ENCODE measurements at places on chromosomes 13 and 19.

- DNase-seq: no peak
Observed at GRCh38 chr13:73782450-73783449, 351.5 kb downstream of the KLF12 start.

DNA sequence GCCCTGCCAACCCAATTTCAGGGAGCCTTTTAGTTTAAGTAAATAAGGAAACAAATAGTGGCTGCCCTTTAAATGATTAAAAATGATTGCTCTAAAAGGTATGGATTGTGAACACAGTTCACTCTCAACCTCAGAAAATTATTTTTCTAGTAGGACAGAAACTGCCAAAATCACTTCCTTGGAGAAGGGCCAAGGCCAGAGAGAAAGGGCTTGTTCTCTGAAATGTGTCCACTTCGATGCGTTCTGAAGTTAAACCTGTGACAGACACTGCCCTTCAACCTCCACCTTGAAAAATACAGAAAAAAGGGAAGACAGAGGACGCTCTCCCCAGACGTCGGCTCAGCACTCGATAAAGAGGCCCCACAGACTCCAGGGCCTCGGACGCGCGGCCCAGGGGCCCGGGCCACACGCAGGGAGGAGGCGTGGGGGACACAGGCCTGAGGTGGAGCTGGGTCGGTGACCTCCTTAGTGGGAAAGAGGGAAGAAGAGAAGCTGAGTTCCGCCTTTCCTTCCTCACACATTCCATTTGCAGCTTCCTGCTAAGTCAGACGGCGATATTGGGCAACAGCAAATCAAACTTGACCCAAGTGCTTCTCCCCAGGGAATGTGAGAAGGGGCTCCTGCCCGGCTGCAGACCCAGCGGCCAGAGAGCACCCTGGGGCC, 63.6 kb downstream of the RASA3 start:
- DNase-seq: no peak

DNA sequence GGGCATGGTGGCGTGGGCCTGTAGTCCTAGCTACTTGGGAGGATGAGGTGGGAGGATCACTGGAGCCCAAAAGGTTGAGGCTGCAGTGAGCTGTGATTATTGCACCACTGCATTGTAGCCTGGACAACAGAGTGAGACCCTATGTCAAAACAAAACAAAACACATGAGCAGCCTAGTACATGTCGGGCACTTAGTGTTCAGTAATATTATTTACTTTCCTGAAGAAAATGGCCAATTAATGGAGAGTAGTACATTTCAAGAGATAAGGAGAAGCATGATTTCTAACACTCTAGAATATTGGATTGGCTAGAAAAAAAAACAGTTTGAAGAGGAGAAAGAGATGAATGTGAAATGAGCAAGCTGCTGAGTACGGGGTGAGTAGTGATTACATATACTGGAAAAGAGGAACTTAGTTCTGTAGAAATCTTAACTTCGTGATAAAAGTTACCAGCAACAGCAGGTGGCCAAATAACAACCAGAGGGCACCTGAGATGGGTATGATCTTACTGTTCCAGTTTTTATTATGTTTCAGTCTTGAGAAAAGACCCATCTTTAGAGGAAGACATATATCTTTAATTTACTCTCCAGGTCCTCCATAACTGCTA, 36.2 kb downstream of the SPATA13 start:
- DNase-seq: no peak

DNA sequence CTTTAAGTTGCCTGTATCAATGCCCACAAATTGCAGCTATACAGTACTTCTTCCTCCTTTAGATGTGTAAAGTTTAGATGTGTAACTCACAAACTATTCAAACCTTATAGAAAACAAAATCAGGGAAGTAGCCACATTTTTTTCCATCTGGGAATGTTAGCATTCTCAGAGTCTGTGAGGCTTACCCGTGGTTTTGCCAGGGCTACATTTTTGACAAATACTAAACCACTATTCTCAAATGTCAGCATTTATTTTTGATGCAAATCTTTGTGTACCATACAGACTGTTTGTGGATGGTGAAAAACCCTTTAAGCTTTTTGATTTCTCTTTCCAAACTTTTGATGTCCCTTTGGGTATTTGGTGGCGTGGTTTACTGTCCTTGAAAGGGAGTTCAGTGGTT, 216.4 kb downstream of the POSTN start:
- DNase-seq: no peak

- DNase-seq: no peak
Observed at GRCh38 chr13:32897296-32897695, 118.9 kb upstream of the KL start.

GRCh38 chr13:37417060-37417441, 181.5 kb downstream of the POSTN start:
- DNase-seq: no peak

- DNase-seq: no peak
Observed at GRCh38 chr19:17081672-17082630, 6.4 kb downstream of the MYO9B start.

- no peak for DNase-seq
Observed at GRCh38 chr13:40125336-40125735, 469.9 kb downstream of the COG6 start.

GRCh38 chr13:46149272-46150133, 32.5 kb downstream of the LCP1 start:
- DNase-seq: no peak

DNA sequence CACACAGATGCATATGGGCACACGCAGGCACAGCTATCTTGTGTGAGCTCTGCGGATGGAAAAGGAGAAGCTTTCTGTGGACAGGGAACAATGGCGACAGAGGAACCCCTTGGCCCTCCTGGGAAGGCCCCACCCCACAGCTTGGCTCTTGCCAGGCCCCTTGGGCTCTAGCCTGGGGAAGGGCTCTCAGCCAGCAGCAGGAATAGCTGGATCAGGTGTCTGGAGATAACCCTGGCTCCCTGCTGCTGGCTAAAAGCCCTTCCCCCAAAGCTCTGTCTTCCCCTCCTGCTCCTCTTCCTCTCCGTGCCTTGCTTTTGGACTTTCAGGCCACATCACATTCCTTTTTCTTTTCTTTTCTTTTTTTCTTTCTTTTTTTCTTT, 24.3 kb downstream of the CEBPA start:
- DNase-seq: no peak

GRCh38 chr13:44978328-44978727, 10.9 kb downstream of the NUFIP1 start:
- DNase-seq: no peak

- no peak for DNase-seq
Observed at GRCh38 chr13:59715611-59716010, 448.1 kb downstream of the DIAPH3 start.

- no peak for DNase-seq
Observed at GRCh38 chr19:51246164-51246552, 4.7 kb upstream of the SIGLECL1 start.

- DNase-seq: peak; percentile 8
Observed at GRCh38 chr19:5001615-5002014, 32.7 kb downstream of the KDM4B start.

GRCh38 chr19:55251341-55252081, 7.3 kb downstream of the PPP6R1 start:
- DNase-seq: no peak

DNA sequence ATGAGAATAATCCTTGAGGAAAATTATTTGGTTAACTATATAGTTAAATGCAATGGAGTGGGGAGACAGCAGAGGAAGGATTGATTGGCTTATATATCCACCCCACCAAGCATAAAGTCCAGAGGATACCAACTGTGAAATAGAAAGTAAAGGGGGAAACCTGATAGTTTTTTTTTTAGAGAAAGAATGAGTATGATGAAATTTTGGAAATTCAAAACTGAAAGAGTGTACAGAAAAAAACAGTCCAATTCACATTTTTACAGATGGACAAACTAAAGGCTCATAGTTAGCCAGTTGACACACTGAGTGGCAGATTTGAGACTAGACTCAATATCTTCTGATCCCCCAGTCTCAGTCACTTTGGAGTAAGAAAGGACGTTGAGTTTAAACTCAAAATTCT, 51.1 kb downstream of the FNDC3A start:
- DNase-seq: no peak

DNA sequence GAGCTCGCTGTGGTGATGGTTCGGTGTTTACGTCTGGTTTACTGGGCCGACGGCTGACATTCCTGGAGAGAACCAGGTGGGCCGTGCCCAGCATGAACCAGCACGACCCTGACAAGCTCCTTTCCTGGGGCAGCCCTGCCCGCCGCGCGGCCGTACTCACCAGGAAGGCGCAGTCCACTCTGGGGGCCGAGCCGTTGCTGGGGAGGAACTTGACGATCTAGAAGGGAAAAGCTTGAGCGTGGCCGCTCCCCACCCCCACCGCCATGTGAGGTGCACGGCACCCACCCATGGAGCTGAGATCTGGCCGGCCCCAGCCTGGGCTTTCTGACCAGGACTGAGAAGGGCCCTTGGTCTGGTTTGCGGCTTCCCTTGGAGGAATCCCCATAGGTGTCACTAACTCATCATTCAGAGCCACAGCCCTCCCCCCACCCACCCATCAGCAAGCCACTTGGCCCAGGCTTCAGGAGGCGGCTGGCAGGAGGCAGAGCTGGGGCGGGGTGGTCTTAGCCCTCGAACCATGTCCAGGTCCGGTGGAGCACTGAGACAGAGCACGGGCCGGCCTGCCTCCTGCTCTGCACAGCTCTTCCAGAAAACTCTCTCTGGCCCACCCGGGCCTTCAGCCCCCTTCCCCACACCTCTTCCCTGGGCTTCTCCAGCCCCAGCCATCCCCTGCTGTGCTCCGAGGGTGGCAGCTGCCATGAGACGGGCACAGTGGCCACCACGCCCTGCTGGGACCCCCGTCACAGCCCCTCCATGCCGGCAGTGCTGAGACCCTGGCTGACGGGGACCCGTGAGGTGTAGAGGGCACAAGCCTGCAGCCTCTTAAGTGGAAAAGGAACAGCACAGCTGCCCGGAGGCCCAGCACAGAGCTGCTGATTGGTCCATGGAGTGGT, 6.2 kb downstream of the ATP4B start:
- no peak for DNase-seq

DNA sequence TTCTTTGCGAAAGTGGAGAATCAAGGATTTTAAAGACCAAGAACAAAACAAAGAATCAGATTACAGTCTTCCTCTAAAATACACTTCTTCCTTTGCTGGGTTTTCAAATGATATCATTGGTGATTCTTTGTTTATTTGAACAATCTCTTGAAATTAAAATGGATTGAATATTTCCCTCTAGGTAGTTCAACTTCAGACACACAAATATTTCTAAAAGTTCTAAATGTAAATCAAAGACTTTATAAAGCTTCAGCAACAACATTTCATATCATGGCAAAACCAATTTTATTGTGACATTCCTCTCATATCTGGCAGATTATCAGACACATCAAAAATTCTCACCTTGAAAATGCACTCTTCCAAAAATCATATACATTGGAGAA, 13.0 kb downstream of the ZIC2 start:
- no peak for DNase-seq

DNA sequence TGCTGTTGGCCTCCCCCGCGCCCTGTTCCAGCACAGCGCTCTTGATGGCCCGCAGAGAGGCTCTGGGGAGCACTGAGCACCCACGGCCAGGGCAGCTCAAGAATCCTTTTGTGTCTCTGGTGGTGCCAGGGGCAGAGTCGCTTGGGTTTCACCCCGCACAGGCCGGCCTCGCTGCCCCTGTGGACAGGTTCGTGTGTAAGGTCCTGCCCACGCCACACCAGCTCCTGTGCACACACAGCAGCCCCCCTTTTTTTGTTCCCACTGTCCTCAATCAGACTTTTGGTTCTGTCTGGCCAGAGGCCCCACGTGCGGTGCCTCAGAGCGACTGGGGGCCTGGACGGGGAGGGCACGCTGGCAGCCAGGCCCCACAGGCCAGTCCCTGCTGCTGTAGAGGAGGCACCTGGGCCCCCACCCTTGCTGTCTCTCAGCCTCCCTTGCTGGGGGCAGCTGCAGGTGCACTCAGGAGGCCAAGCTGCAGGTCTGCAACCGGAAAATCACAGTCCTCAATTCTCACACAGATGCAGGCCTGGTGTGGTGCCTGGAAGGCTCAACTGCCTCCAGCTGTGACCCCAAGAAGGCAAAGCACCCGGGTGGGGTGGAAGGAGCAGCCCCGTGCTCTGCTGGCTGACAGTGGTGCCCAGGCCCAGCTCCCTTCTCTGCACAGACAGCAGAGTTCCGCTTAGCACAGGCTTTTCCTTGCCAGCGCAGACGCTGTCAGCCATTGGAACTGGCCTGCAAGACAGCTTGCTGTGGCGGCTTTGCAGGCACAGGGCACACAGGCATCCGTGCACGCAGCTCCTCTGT, 12.6 kb upstream of the F7 start:
- no peak for DNase-seq

DNA sequence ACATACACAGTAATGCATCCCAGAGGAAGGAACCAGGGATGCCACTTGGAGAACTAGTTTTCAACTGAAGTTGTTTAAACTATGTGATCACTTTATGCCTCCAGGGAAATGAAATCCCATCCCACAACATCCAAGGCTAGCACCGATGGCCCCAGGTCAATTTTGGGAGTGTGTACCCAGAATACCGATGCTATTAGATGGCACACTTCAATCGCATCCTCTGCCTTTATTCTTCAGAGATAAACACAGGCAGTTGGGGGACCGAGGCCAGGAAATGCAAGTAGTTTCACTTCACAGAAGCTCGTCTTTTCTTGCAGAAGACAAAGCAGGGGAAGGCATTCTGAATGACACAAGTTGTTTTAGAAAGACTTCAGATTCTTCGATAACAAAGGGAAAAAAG, 13.8 kb downstream of the STK24 start:
- no peak for DNase-seq

All from stimulated activated CD4-positive, alpha-beta T cell treated with anti-CD3 and anti-CD28 coated beads, TNF-alpha, amount 100 ng/mL, for 48 hours (primary cell).